ENCODE measurements at places on chromosomes 6 and 20. TPM values are rescaled to one million over a fixed set of nuclear protein-coding genes. Genes with fewer than 3 reads are reported as not detected.

DNA sequence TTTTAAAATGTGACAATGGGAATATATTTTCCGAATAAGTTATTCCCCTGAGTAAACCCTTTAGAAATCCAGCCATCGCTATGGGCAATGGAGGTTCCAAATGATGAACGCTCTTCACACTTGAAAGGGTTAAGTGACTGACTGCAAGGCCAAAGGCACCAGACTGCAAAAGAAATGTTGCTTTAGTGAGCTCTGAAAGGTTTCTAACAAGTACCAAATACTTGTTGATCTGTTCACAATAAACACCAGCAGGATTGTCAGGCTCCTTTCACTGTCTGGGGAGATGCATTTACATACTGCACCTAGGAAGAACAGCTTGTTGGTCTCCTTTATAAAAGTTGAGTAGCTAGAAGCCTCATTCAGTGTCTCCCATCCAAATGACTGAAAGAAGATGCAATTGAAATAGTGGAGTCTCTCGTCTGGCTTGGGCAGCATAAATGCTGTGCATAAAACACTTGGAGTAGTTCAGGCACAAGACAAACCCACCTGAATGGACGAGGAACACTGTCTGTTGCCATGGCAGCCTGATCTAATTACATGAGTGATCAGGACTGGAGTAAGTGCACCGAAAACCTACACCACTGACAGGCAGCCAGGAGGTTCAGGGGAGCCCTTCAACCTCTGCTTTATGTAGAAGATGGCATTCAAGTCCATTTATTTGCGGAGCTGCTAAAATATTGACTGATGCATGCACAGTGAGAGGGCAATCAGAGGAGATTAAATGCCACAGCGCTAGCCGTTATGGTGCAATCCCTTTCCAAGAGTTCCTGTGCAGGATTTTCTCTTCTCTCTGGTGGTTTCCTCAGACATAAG lies 2.9 kb downstream of the ATXN1 start:
- no peak for DNase-seq

DNA sequence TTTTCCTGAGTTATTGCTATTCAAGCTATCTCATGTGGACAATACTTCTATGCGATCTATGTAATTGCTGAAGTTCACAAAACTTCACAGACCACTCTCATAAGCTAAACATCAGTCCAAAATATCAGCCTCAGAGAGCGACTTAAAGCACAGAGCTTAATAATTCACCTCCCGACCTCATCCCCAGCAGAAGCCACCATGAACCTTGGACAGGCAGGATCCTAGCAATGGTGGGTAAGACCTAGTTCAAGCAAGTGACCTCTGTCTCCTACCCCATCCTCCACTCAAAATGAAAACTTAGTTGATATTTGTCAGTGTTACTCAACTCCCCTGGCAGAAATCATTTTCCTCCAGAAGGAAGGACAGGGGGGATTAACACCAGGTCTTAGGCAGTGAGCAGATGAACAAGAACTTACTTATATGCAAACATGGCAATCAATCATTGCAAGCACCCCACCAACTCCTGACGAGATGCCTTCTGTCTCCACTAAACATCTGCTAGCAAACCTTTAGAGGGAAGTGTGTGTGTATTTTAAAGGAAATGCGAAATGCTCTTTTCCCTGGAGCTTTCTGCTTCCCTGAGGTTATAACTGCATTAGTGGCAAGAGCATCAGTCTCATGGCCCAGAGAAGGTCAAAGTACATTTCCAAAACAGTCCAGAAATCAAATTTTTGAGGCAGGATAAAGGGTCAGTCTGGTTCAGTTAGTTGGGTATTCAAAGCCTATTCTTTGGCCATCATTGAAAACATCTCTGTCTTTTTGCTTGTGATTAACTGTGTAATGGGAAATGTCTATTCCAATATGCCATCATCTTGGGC lies 90.0 kb downstream of the SLC22A23 start:
- no peak for DNase-seq

- DNase-seq = no peak
These were observed 29.3 kb downstream of the HSF2 start for GRCh38 chr6:122428781-122429180.

The SLC17A2 gene
- not detected for total RNA-seq

DNA sequence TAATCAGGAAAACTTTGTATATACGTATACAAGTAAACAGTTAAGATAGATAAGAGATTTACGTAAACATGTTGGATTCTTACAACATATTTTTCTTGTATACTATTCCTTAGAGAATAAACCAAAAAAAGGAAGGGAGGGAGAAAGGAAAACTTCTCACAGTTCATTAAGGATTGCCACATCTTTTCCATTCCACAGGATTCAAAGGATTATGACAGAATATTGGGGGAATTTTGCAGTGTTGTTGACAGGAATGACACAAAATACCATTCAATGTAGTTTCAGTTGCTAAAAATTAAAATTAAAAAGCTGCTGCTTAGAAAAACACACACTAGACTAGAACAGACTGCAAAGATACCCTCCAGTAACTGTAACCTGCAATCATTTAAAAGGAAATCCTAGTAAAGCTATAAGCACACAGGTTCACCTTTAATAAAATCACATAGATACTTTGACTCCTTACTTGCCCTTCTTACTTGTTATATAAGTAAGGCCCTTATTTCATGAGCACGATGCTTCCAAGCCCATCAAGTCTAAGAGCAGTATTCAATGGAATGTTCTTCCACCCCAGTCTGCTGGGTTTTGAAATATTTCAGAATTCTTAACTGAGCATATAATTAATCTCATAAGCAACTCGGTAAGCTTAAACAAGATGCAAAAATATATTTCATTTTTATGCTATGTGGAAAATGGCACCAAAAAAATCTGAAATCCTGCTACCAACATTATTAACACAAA lies 107.8 kb downstream of the SMLR1 start:
- no peak for DNase-seq

DNA sequence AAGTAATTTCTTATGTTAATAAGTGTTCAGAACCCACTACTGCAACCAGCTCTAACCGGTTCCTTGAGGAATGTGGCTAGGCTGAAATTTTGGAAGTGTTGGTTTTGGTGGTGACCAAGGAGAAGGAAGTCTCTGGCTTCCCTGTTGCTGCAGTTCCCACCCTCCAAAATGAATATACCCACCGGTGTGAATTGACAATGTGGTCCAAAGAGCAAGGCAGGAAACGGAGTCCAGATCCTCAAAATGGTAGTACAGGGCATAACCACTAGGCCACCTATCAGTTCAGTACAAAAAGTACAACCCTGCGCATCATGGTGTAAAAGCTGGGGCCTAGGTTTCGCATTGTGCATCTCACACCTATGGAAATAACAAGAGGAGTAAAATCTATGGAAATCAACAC lies 2.8 kb downstream of the ADNP start:
- DNase-seq = no peak

DNA sequence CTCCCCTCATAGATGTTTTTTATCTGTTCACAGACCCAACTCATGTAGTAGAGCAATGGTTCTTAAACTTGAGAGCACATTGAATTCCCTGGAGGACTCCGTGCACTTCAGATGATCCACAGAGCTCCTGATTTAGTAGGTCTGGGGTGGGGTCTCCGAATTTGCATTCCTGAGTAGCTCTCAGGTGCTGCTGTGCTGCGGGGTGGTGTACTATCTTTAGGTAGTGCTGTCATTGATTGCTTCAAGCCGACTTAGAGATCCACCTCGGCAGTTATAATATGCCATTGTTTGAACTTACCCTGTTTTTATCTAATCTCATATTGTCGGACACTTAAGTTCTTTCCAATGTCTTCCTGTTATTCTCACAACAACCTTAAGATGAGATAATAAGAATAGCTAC lies 45.0 kb downstream of the BMP2 start:
- DNase-seq = no peak

The RHAG gene
- total RNA-seq = not detected

The UBE2C gene
- 423 TPM for total RNA-seq

- peak; percentile 95 for DNase-seq
These were observed at the start of gene SPEF1 for GRCh38 chr20:3781153-3781910. TSS of gene SPEF1 (minus strand) at chr20:3781448. CDS start at chr20:3781287, 161 bp downstream.

DNA sequence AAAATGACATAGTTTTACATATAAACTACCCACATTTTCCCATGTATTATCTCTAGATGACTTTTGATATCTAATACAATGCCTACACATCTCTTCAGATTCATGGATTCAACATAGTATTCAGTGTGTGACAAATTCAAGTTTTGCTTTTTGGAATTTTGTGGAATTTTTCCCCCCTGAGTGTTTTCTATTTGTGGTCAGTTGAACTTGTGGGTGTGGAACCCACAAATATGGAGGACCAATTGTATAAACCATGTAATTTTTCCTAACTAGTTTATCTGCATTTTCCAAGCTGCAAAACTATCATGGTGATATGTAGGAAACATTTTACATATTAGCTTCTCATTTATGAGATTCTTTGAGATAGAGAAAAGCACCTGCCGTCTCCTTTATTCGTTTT lies 374.3 kb upstream of the SOX4 start:
- no peak for DNase-seq

GRCh38 chr20:45463709-45464108 lies 5.8 kb upstream of the WFDC2 start:
- no peak for DNase-seq

The SH3BGRL2 gene
- 102 TPM for total RNA-seq

GRCh38 chr20:63736893-63737694 lies 630 bp downstream of the LIME1 start:
- DNase-seq = peak; percentile 45

The VWA7 gene
- total RNA-seq = 1.5 TPM

The POM121L2 gene
- not detected for total RNA-seq

The SLX4IP gene
- total RNA-seq = 8.5 TPM

The CRISP3 gene
- total RNA-seq = not detected

The CALHM5 gene
- 1.3 TPM for total RNA-seq

GRCh38 chr20:934186-934840 lies 18.2 kb upstream of the ANGPT4 start:
- DNase-seq = no peak

The PRR18 gene
- total RNA-seq = 0.95 TPM

DNA sequence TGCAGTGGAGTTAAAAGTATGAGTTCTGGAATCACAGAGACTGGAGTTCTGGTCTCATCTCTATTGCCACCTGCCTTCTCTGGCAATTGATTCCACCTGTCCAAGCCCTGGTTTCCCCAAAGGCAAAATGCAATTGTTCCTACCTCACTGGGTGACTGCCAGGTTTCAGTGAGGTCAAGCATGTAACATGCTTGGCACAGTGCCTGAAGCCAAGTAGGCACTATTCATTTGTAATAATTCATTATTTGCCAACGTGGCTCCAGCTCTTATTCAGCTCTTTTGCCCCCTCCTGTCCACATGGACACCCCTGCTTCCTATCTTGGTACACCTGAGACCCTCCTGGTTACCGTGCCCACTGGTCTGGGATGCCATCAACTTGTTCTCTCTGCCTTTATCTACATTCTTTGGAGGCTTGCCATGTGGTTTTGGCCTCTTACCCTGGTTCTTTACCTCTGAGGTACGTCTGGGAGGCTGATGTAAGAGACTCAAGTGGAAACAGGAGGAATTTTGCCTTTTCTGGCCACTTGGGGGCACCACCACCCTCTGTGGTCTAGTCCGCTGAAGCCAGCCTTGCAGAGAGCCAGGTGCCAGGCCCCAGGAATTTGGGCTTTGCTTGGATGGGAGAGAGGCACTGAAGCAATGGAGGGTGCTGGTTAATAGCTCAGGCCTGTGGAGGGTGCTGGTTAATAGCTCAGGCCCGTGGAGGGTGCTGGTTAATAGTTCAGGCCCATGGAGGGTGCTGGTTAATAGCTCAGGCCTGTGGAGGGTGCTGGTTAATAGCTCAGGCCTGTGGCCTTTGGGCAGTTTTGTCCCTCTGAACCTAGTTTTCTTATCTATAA lies 1.7 kb downstream of the KCNK15 start:
- peak; percentile 96 for DNase-seq
